ENCODE measurements at places on chromosomes 16 and 17. TPM values are rescaled to one million over a fixed set of nuclear protein-coding genes. Genes with fewer than 3 reads are reported as not detected.

DNA sequence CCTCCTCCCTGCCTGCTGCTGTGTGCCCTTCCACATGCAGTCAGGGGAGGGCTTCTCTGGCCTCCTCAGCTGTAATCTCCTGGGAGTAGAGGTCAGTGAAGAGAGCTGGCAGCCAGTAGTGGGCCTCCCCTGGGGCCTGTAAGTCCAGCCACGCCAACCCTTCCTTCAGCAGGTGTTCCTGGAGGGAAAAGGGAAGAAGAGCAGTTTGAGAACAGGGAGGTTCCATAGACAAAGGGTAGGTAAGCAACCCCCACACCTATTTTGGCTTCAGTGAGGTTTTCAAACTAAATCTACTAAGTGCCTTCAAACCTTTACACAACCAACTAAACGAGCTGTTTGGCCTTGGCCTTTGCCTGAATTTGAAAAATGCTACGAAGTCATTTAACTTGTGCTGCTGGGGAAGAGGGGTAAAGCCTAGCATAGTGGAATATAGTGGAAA lies 14.2 kb downstream of the SNF8 start:
- H3K36me3 ChIP-seq: peaks cover 71% of the 10 kb centered on the region
- H3K4me1 ChIP-seq: no peaks in the 10 kb centered on the region
- H3K27ac ChIP-seq: no peak overlapping the region
- DNase-seq: no peak

GRCh38 chr16:11560701-11561453 lies 25.8 kb downstream of the LITAF start:
- H3K36me3 ChIP-seq: peaks cover 30% of the 10 kb centered on the region
- no peak for DNase-seq
- peak overlapping the region; percentile 59 for H3K27ac ChIP-seq
- H3K4me3 ChIP-seq: no peak overlapping the region
- peaks cover 14% of the 10 kb centered on the region for H3K4me1 ChIP-seq
- no peaks in the 10 kb centered on the region for H3K27me3 ChIP-seq

GRCh38 chr17:55283256-55283965 lies 18.7 kb downstream of the HLF start:
- H3K36me3 ChIP-seq: no peaks in the 10 kb centered on the region
- peaks cover 5% of the 10 kb centered on the region for H3K4me1 ChIP-seq
- no peak overlapping the region for H3K27ac ChIP-seq
- DNase-seq: no peak

GRCh38 chr17:79777120-79777893 lies 641 bp upstream of the CBX2 start:
- H3K36me3 ChIP-seq: no peaks in the 10 kb centered on the region
- no peak overlapping the region for H3K27ac ChIP-seq
- H3K4me3 ChIP-seq: peak overlapping the region; percentile 50
- H3K4me1 ChIP-seq: peaks cover 3% of the 10 kb centered on the region
- H3K27me3 ChIP-seq: peaks cover 44% of the 10 kb centered on the region

Gene SPNS2
- not detected for total RNA-seq

Gene TP53TG3B
- not detected for total RNA-seq

GRCh38 chr16:56295059-56295665 lies 103.9 kb downstream of the GNAO1 start:
- H3K27me3 ChIP-seq: peaks cover 5% of the 10 kb centered on the region
- no peaks in the 10 kb centered on the region for H3K36me3 ChIP-seq
- no peak overlapping the region for H3K4me3 ChIP-seq
- peaks cover 8% of the 10 kb centered on the region for H3K4me1 ChIP-seq
- DNase-seq: peak; percentile 6

DNA sequence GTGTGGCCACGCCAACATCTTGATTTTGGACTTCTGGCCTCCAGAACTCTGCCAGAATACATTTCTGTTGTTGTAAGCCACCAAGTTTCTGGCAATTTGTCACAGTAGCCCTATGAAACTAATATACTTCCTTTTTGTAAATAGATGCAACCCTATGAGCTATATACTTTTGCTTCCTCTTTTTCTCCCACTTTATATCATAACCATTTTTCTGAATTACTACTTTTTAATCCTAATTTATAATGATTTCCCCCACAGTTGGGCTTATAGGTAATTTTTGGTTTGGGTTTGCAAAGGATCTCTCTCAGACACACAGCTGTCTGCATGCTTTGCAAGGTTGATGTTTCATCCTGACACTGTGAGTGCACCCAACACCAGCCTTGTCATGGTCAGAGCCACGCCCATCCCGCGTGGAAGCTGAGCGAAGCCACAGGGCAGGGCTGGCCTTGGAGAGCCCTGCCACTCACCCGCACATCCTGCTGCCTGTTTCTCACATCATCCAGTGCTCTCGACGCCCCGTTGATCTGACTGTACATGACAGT lies 5.8 kb downstream of the TRIM25 start:
- H3K4me1 ChIP-seq: peaks cover 13% of the 10 kb centered on the region
- no peak overlapping the region for H3K27ac ChIP-seq
- peaks cover 29% of the 10 kb centered on the region for H3K36me3 ChIP-seq
- H3K4me3 ChIP-seq: no peak overlapping the region
- H3K27me3 ChIP-seq: no peaks in the 10 kb centered on the region

Gene SLC16A5
- total RNA-seq: 1.8 TPM

DNA sequence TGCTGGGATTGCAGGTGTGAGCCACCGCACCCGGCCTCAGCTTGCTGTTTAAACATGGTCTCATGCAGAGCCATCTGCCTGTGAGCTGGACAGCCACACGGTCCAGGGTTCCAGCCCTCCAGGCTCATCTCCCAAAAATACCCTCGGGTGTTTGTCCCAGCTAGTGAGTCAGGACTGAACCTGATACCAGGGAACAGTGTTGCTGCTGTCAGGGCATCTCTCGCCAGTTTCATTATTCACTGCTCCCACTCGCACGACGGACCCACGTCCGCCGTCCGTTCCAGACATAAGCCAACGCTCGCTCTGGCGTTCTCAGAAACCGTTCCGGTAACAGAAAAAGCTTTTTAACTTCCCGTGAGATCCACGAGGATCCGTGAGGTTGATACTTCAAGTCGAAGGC lies 77.6 kb downstream of the NXN start:
- H3K27me3 ChIP-seq: no peaks in the 10 kb centered on the region
- peak overlapping the region; percentile 20 for H3K27ac ChIP-seq
- no peak overlapping the region for H3K4me3 ChIP-seq
- peaks cover 5% of the 10 kb centered on the region for H3K36me3 ChIP-seq

DNA sequence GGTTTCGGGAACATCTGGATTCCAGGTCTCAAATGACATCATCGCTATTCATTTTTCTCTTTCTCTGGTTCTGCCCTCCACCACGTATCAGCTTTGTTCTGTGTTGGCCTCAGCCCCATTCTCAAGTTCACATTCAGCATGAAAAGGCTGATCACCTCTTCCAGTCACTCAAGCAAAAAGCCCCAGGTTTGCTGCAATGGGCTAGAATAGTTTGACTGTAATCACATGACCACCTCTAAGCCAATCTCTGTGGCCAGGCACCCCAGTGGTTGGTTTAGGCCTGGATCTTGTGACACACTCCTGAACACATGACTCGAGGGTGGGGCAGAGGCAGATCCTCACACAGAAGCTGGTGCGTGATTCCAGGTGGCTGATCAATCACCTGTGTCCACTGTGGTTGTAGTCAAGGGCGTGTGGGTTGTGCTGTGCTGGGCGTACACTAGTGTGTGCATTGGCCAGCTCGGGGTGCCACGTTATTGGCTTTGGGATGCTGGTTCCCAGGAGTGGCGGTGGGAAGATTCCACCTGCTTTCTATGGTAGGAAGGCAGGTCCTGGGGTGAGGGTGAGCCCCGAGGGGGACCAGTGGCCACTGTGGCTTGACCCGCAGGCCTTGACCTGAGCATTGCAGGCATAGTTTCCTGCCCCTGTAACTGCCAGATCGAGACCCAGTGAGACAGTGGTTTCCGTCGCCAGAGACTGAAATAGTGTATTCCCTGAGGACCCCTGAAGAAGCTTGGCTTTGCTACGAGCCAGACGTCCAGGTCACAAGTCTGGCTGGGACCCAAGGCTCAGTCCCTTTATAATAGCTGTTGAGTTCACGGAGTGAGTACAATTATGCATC lies 12.0 kb downstream of the EEF2K start:
- no peaks in the 10 kb centered on the region for H3K27me3 ChIP-seq
- H3K36me3 ChIP-seq: peaks cover 5% of the 10 kb centered on the region
- DNase-seq: no peak
- no peak overlapping the region for H3K27ac ChIP-seq

DNA sequence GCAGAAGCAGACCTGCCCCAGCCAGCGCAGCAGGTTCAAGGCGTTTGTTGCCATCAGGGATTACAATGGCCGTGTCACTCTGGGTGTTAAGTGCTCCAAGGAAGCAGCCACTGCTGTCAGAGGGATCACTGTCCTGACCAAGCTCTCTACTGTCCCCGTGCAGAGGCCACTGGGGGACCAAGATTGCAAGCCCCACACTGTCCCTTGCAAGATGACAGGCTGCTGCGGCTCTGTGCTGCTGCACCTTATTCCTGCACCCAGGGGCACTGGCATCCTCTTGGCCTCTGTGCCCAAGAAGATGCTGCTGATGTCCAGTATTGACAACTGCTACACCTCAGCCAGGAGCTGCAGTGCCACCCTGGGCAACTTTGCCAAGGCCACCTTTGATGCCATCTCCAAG lies 27.7 kb downstream of the ATPAF2 start:
- no peak for DNase-seq
- no peak overlapping the region for H3K27ac ChIP-seq
- peaks cover 8% of the 10 kb centered on the region for H3K4me1 ChIP-seq
- no peak overlapping the region for H3K4me3 ChIP-seq

Gene MT1H
- total RNA-seq: not detected

GRCh38 chr17:78944026-78944425 lies 18.8 kb upstream of the TIMP2 start:
- H3K4me3 ChIP-seq: no peak overlapping the region
- peaks cover 11% of the 10 kb centered on the region for H3K4me1 ChIP-seq
- no peaks in the 10 kb centered on the region for H3K27me3 ChIP-seq
- no peak for DNase-seq
- no peaks in the 10 kb centered on the region for H3K36me3 ChIP-seq
- no peak overlapping the region for H3K27ac ChIP-seq

Gene SLC35G6
- total RNA-seq: not detected

DNA sequence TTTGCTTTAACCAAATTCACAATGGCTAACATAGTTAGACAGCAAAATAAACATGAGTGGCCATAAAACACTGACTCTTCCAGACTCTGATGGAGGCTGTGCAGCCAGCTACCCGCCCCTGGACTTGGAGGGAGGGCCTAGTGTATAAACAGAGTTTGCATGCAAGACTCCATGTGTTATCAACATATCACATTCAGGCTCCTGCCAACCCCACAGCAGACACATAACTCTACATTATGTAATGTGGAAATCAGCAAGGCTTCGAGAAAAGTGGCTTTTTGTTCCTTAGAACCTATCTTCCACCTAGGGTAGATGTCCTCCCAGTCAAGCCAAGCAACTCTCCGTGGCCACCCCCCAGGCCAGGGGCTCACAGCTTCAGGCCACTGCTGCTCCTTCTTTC lies 19.3 kb upstream of the SOX9 start:
- H3K36me3 ChIP-seq: no peaks in the 10 kb centered on the region
- no peak overlapping the region for H3K27ac ChIP-seq

- H3K36me3 ChIP-seq: no peaks in the 10 kb centered on the region
- peaks cover 42% of the 10 kb centered on the region for H3K4me1 ChIP-seq
- H3K27ac ChIP-seq: peak overlapping the region; percentile 81
- H3K27me3 ChIP-seq: no peaks in the 10 kb centered on the region
Measured at GRCh38 chr17:72394531-72394930, 273.7 kb downstream of the SOX9 start.

DNA sequence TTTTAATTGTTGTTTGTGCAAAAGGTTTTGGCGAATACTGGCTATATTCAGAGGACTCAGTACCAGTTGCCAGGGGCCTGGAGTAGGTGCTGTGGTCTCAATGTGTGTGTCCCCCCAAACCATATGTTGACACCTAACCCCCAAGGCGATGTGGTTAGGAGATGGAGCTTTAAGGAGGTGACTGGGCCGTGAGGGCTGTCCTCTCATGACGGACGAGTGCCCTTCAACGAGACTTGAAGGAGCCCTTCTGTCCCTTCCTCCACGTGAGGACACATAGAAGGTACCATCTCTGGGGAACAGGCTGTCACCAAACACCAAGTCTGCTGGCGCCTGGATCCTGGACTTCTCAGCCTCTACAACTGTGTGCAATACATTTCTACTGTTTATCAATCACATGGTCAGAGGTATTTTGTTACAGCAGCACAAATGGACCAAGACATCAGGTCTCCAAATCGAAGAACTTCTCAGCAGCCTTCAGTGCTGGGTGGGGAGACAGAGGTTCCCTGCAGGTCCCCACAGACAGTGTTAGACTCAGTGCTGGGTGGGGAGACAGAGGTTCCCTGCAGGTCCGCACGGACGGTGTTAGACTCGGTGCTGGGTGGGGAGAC lies 24.8 kb upstream of the METRNL start:
- no peaks in the 10 kb centered on the region for H3K27me3 ChIP-seq
- no peaks in the 10 kb centered on the region for H3K36me3 ChIP-seq
- peaks cover 20% of the 10 kb centered on the region for H3K4me1 ChIP-seq
- H3K27ac ChIP-seq: no peak overlapping the region
- no peak overlapping the region for H3K4me3 ChIP-seq

DNA sequence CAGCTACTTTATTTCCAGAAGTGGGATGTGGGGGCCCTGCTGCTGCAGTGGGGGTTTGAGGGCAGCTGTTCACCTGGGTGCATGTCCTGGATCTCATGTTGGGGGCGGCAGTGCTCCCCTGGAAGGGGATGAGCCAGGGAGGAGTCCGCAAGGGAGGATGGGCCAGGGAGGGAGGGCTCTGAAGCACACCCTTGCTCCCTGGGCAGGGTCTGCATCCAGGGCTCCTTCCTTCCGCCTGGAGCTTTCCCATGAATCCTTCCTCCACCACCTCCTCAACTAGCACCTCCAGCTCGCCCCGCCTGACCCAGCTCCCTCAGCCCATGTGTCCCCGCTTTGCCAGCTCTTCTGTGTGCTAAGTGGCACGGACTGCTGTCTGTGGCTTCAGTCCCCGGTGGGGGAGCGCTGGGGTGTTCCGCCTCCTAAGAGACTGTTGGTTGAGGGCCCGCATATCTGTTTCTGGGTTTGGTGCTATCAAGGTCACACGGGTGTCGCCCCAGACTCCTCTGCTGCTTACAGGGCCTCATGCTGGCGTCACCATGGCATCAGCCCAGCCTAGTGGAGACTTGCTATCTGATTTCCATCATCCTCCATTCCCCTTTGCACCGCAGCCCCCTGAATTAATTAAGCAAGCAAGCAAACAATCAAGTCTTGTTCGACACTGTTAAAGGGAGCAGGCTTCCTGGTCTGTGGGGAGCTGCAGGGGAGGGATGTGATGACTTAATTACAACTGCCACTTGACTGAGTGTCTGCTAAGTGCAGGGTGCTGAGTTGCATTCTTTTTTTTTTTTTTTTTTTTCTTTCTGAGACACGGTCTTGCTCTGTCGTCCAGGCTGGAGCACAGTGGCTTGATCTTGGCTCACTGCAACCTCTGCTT lies 71.8 kb downstream of the PRKCA start:
- no peak overlapping the region for H3K27ac ChIP-seq
- H3K36me3 ChIP-seq: no peaks in the 10 kb centered on the region
- no peak overlapping the region for H3K4me3 ChIP-seq
